Stimulated activated CD8-positive, alpha-beta memory T cell treated with anti-CD3 and anti-CD28 coated beads, Interleukin-15, amount 100 ng/mL, for 24 hours (primary cell): ENCODE measurements at places on chromosomes 3 and 15.

GRCh38 chr3:71398157-71398836 lies 185.2 kb downstream of the FOXP1 start:
- DNase-seq: no peak

- no peak for DNase-seq
Observed at GRCh38 chr3:3110749-3111361, 681 bp upstream of the IL5RA start.

GRCh38 chr15:35170207-35170606 lies 85.1 kb upstream of the NANOGP8 start:
- DNase-seq: no peak

DNA sequence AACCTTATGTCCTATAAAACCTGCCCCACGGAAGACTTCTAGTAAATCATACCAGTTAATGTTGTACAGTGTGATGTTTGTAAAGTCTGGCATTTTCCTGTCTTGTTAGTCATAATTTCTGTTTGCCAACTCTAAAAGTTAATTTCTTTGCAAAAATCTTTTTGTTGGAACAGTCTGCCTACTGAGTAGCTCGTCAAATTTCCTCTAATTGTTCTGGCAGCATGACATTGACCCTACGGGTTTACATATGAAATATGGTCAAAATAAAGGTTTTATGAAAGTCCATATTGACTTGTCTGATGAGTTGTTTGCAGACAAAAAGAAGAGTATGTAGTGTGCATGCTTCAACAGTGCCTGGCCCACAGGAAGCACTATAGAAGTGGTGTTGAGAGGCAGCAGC lies 79.8 kb upstream of the SOX2 start:
- DNase-seq: no peak

- no peak for DNase-seq
Observed at GRCh38 chr15:73380661-73381060, 11.9 kb upstream of the HCN4 start.

- no peak for DNase-seq
Observed at GRCh38 chr3:172315401-172316091, 132.7 kb downstream of the GHSR start.

GRCh38 chr3:50572158-50572557 lies 2.8 kb downstream of the HEMK1 start:
- peak; percentile 59 for DNase-seq

GRCh38 chr3:101533603-101533968 lies 20.6 kb upstream of the SENP7 start:
- DNase-seq: no peak

- no peak for DNase-seq
Observed at GRCh38 chr3:146067048-146067447, 93.9 kb downstream of the PLOD2 start.

DNA sequence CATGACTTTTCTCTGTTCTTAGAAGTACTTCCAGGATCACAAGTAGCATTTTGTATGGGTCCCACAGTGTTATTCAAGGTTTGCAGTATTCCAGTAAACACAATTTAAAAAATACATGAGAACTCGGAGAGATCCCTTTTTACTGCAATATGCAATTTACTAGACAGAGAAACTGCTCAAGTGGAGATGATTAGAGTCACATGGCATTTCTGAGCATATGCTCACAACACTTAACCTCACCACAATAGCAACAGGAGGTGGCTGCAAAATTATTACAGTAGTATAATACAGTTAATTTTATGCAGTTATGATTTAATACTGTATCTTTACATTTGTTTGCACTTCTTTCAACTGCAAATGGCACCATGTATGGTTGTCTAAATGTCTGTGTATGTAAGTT lies 87.5 kb downstream of the PIK3CB start:
- no peak for DNase-seq

DNA sequence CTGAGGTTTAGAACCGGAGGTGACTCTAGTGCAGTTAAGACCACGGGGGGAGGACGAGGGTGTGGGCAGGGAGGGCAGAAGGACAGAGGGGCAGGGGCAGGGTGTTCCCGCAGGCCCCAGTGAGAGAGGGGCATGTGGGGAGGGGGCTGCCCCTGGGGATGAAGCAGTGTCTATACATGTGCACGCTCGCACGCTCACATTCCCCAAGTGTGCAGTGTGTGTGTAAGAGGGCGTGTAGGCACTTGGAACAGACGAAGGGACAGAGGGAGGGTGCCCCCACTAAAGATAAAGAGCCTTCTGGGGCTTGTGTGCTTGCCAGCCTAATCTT lies 69.5 kb upstream of the MEF2A start:
- no peak for DNase-seq

DNA sequence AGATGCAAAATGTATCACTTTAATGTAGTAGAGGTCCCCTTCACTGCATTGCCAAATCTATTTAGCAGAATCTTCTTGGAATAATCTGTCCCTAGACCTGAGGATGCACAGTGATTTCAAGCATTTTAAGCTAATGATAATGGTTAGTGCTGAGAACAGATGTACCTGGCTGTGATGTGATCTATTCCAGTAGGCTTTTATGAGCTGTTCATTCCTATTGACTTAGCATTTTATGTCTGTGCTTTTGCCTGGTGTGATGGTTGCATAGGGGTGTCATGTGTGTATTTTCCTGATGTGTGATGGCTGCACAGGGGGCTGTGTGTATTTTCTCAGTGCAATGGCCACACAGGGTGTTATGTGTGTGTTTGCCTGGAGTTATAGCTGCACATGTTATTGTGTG lies 272.9 kb downstream of the TIGIT start:
- DNase-seq: no peak

- no peak for DNase-seq
Observed at GRCh38 chr15:74958320-74958907, 1.8 kb upstream of the RPP25 start.

GRCh38 chr15:75022783-75023180 lies 608 bp upstream of the PPCDC start:
- DNase-seq: no peak

DNA sequence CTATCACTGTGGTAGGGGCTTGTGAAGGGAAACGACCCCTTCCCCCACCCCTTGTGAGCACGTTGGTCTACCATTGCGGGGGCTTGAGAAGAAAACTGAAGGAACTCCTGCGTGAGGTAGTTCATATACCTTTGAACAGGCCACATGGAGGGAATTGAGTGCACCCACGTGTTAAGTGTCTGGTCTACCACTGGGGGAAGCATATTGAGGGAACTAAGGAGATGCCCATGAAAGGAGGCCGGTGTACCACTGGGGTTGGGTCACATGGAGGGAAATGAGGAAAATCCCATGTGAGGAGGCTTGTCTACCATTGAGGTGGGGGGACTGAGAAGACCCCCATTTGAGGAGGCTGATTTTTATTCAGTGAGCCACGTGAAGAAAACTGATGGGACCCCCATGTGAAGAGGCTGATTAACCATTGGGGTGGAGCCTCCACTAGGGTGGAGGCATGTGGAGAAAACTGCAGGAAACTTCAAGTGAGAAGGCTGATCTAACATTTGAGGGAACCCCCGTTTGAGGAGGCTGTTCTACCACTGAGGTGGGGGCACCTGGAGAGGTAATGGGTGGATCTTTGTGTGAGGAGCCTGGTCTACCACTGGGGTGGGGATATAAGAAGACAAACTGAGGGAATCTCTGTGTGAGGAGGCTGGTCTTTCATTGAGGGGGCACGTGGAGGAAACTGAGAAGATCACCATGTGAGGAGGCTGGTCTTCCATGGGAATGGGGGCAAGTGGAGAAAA lies 163.2 kb downstream of the FBLN2 start:
- DNase-seq: no peak

GRCh38 chr3:32009101-32009500 lies 27.6 kb downstream of the ZNF860 start:
- no peak for DNase-seq

- DNase-seq: no peak
Observed at GRCh38 chr3:109098079-109098644, 19.8 kb downstream of the MORC1 start.

GRCh38 chr3:50562861-50563260 lies 4.7 kb downstream of the C3orf18 start:
- no peak for DNase-seq
